A549 treated with Mapracorat at 1 μM for 4 hours (cell line): ENCODE measurements at places on chromosomes 12 and 14. TPM values are rescaled to one million over a fixed set of nuclear protein-coding genes. Genes with fewer than 3 reads are reported as not detected.

The ABHD12B gene
- total RNA-seq: not detected in 5 replicates

The FOXA1 gene
- 5.7 to 9.3 TPM (median 7.6 TPM) in 5 replicates for total RNA-seq

The KRT82 gene
- total RNA-seq: not detected in 5 replicates

The C12orf54 gene
- total RNA-seq: not detected in 5 replicates

The AVPR1A gene
- total RNA-seq: 0.04 to 0.09 TPM in 2 of 5 replicates, not detected in the others

The GLRX5 gene
- 52.4 to 74.8 TPM (median 70.2 TPM) in 5 replicates for total RNA-seq

The ITGA7 gene
- 0.77 to 1.8 TPM (median 1.0 TPM) in 5 replicates for total RNA-seq

The APOF gene
- total RNA-seq: not detected in 5 replicates

The EPS8 gene
- total RNA-seq: 44.5 to 55.7 TPM (median 50.8 TPM) in 5 replicates

The EFS gene
- not detected in 5 replicates for total RNA-seq

The NXPH4 gene
- 4.1 to 5.6 TPM (median 5.3 TPM) in 5 replicates for total RNA-seq

The AQP6 gene
- 0.11 TPM in 1 of 5 replicates, not detected in the others for total RNA-seq

The FLRT2 gene
- 2.7 to 3.4 TPM (median 3.1 TPM) in 5 replicates for total RNA-seq

The TC2N gene
- 0.80 to 0.86 TPM (median 0.81 TPM) in 5 replicates for total RNA-seq

The FAM181A gene
- not detected in 5 replicates for total RNA-seq

The SIX1 gene
- 5.6 to 8.1 TPM (median 6.8 TPM) in 5 replicates for total RNA-seq

The AICDA gene
- total RNA-seq: 0.07 to 0.48 TPM (median 0.14 TPM) in 5 replicates

The FAM186B gene
- 0.07 to 0.23 TPM (median 0.15 TPM) in 5 replicates for total RNA-seq

The ING4 gene
- total RNA-seq: 13.8 to 19.8 TPM (median 15.7 TPM) in 5 replicates

The SLC8A3 gene
- total RNA-seq: not detected in 5 replicates

The EXOC3L4 gene
- total RNA-seq: 1.3 to 3.3 TPM (median 1.4 TPM) in 5 replicates

The CLEC14A gene
- total RNA-seq: not detected in 5 replicates

The STRN3 gene
- 11.9 to 16.7 TPM (median 15.5 TPM) in 5 replicates for total RNA-seq

The TMTC2 gene
- total RNA-seq: 0.67 to 1.8 TPM (median 1.1 TPM) in 5 replicates

The HECTD4 gene
- total RNA-seq: 11.0 to 14.6 TPM (median 11.7 TPM) in 5 replicates

The CCDC38 gene
- total RNA-seq: 0.07 to 0.11 TPM (median 0.09 TPM) in 5 replicates

The TAS2R10 gene
- 0.22 TPM in 1 of 5 replicates, not detected in the others for total RNA-seq

The ITGB7 gene
- total RNA-seq: 0.35 to 0.84 TPM (median 0.55 TPM) in 5 replicates

The OR6C2 gene
- not detected in 5 replicates for total RNA-seq

The DHRS2 gene
- total RNA-seq: 5.4 to 8.5 TPM (median 6.2 TPM) in 5 replicates

The EIF2S3B gene
- 0.52 to 0.93 TPM (median 0.74 TPM) in 5 replicates for total RNA-seq

The CCDC196 gene
- not detected in 5 replicates for total RNA-seq

The NKX2-1 gene
- total RNA-seq: 0.05 to 0.10 TPM in 2 of 5 replicates, not detected in the others

The CAPS2 gene
- total RNA-seq: 0.90 to 1.6 TPM (median 1.4 TPM) in 5 replicates

The A2M gene
- total RNA-seq: 0.03 to 0.08 TPM (median 0.08 TPM) in 3 of 5 replicates, not detected in the others

The TAS2R46 gene
- not detected in 5 replicates for total RNA-seq

The PLEKHG7 gene
- not detected in 5 replicates for total RNA-seq

The AHNAK2 gene
- total RNA-seq: 204 to 245 TPM (median 216 TPM) in 5 replicates

The PRIMA1 gene
- total RNA-seq: 0.28 to 0.47 TPM (median 0.32 TPM) in 5 replicates

The BLTP3B gene
- 10.3 to 12.6 TPM (median 12.3 TPM) in 5 replicates for total RNA-seq

The TMEM63C gene
- 2.6 to 4.5 TPM (median 3.6 TPM) in 5 replicates for total RNA-seq

The COCH gene
- 22.0 to 28.1 TPM (median 24.9 TPM) in 5 replicates for total RNA-seq

The KIF21A gene
- total RNA-seq: 16.3 to 21.2 TPM (median 18.8 TPM) in 5 replicates

The DPPA3 gene
- not detected in 5 replicates for total RNA-seq

The LRRK2 gene
- 1.2 to 2.1 TPM (median 1.6 TPM) in 5 replicates for total RNA-seq

The SERPINA9 gene
- not detected in 5 replicates for total RNA-seq

The RECQL gene
- 47.5 to 70.4 TPM (median 65.8 TPM) in 5 replicates for total RNA-seq
